Activated CD4-positive, alpha-beta T cell treated with anti-CD3 and anti-CD28 coated beads, Interleukin-2, amount 10 ng/mL, durations not matched to agents 7 days and 5 days (primary cell): ENCODE measurements at places on chromosomes 5 and 9.

DNA sequence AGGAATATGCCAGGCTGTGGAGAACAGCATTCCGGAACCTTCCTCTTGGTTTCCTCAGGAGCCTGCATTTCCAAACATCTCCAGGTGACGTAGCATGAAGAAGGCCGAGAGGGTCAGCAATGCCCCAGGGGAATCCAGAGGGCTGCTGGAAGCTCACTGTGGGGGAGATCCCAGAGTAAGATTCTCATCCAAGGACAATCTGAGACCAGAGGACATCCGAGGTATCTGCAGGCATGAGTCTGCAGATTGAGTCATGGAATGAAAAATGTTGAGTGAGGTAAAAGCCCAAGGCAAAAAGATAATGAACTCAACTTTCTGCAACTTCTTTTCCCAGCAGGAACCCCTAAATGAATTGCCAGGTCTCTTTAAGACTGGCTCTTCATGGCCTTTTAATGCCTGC lies 73.5 kb downstream of the KIF4B start:
- no peak for DNase-seq

DNA sequence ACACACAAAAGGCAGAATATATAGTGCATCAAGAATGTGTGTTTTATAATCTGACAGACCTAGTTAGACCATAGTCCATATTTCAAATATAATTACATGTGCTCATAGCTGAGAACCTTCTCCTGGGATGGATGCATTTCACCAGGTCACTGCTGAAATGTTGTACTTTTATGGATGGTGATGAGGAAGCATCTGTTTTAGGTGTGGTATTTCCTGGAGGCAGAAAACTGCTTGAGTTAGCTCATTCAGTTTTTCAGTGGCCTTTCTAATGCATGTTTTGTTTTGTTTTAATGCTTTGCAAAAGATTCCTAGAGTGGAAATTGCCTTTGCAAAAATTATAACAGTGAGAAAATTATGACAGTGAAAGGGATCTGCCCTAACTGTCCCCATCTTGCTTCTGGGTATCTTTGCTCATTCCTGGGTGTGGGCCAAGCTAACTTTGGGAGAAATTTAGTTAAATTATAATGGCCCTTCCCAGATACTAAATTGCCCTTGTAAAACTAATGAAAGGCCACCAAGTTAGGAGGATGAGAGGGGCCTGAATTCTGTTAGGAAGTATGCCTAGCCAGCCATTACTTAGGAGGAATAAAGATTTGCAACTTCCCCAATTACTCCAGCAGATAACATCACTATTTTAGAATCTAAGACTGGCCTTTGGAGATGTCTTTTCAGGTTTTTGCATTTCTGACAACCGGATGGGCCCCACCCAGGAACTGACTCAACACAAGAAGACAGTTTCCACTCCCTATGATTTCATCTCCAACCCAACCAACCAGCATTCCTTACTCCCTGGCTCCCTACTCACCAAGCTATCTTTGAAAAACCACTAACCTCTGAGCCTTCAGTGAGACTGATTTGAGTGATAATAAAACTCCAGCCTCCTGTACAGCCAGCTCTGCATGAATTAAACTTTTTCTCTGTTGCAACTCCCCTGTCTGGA lies 7.0 kb upstream of the IL12B start:
- peak; percentile 73 for DNase-seq

DNA sequence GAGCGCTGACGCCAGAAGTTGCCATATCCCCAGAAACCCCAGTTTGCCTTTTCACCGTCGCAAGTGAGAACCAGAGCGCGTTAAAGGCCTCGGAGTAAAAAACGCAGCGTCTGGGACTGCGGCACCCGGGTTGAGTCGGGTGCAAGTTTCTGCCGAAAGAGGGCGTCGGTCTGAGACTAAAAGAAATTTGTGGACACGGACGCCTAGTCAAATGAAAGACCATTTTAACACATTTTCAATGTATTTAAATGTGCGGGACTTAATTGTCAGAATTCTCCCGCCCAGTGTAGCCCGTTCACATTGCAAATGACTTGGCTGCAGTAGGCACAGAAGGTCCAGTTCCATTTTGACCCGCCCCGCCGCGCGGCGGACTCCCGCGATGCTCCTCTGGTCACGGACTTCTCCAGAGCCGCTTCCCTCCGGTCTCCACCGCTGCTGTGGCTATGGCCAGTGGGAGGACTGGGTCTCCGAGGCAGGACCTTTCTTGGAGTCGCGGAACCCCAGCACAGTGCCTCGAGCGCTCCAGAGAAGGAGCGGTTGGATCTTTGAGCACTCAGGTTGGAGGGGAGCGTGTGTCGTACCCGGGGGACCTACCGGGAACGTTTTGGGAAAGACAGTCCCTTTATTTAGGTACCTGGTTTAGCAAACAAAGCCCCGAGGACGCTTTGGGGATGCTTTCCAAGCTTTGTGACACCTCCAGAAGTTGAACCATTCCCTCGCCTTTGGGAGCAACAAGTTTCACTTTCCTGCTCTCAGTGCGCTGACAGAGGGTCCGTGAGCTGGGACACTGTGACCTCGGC lies 1.2 kb upstream of the NPR3 start:
- DNase-seq: peak; percentile 62

DNA sequence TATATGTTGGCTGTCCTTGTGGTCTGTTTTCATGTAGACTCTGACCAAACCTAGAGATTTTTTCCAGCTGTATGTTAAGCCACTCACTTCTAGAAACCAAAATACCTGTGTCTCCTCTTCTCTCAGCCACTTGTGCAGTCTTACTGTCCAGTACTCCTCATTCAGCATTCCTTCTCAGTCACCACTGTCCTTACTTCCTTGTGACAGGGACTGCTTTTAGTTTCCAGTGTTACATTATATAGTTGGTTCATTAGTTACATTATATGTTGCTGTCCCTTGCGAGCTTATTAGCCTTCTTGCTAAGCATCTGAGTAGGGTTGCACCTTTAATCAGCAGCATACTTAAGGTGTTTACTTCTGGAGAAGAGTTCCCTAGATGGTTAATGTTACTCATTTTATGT lies 4.3 kb downstream of the ATP6V1G1 start:
- DNase-seq: no peak

DNA sequence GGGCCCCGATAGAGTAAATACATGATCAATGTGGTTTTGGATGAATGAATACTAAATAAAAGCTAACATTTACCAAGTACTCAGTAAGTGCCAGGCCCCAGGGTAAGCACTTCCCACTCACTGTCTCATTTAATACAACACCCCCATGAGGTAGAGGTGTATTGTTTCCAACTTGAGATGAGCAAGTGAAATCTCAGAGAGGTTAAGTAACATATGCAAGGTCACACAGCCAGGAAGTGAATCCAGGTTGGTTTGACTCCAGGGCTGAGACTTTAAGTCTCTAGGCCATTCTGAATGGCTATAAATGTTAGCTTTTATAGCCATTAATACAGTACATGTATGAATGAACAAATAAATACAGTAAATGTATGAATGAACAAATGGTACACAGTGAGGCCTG lies 39.4 kb downstream of the LHX2 start:
- no peak for DNase-seq
